ENCODE measurements at places on chromosomes 2 and 18.

- DNase-seq = no peak
Observed at GRCh38 chr18:69956057-69956456, 8.4 kb upstream of the CD226 start.

DNA sequence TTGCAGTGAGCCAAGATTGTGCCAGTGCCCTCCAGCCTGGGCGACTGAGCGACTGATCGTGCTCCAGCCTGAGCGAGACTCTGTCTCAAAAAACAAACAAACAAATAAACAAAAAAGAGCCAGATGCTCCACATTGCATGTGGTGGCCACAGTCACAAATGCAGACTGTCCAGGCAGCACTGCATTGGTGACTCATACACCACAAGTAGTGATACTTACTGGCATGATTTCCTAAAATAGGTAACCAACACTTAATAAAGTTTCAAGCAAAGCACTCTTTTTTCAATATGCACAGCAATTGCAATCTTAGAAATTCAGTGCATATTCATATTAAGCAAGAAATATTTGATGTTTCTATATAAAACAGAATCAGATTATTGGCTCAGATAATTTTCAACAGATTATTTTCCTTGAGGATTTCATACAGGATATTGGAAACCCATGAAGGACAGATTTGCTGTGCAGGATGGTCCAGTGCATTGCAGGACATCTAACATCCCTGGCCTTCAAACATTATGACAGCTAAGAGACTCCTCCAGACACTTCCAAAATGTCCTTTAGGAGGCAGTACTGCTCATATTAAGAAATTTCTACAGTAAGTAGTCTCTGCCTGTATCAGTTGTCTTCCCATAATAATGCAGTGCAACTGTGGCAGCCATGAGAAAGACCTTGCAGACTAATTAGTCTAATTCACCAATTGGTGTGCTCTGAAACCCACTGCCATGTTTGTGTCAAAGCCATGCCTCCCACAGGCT lies 10.5 kb upstream of the SLC1A4 start:
- DNase-seq = peak; percentile 53

GRCh38 chr2:209519906-209520305 lies 96.1 kb downstream of the MAP2 start:
- no peak for DNase-seq

- no peak for DNase-seq
Observed at GRCh38 chr18:55323051-55323994, 264.7 kb downstream of the TCF4 start.

DNA sequence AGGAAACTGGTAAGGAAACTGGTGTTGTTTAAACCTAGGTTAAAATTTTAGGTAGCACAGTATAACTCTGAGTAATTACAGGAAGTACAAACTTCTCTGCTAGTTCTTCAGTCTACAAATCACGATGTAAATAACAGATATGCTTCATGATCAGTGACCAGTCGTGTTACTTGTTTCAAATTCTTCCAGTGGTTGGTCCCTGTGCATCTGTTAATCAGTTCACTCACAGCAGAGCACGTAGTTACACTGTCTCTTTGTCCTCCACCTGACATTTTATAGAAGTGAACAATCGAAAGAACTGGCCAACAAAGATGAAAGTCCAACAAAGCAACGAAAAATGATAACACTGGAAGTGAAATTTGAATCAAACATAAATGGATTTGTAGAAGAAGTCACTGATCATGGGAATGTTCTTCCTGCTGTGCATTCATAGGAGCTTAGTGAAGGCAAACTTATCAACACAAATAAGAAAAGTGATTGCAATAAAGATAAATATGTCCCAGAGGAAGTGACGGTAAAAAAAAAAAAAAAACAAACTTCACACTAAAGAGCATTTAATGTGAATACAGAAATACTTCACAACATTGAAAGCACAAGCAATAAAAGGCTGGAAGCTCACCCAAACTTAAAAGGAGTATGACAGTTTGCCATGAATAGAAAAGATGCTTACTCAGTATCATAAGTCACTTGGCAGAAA lies 7.0 kb downstream of the EIF2AK2 start:
- no peak for DNase-seq

DNA sequence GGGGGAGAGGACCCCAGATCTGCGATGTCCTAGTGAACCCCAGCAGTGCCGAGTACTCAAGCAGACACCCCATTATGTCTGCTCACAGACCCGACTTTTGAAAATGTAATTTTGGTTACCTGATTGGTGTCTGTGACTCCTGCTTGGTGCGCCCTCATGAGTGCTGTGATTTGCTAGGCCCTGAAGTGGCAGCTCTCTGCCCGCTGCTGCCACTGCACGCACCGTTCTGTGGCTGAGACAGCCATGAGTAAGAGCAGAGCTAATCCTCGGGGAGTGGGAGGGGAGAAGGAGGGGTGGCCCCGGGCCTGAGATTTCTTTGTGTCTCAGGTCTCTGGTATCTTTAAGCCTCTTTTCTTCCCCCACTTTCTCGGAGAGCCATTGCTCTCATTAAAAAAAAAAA lies 18.2 kb downstream of the FHOD3 start:
- no peak for DNase-seq

- DNase-seq = no peak
Observed at GRCh38 chr2:241582328-241582727, 23.8 kb downstream of the BOK start.

DNA sequence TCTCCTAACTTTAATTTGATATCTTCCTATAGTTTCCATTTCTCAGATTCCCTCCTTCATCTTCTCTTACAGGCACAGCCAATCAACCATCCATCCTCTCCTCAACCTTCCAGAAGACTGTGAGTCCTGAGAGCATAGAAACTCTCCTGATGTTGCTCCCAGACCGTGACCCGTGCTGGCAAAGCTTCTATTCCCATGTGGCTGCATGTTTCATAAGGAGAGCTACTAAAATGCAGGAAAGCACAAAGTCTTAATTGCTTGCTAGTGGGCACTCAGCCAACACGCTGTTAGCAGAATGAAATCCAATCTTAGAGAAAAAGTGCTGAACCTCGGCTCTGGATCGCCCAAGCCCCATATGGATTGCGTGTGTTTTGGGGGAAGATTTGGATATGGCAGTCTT lies 1244.7 kb upstream of the ZEB2 start:
- DNase-seq = no peak

DNA sequence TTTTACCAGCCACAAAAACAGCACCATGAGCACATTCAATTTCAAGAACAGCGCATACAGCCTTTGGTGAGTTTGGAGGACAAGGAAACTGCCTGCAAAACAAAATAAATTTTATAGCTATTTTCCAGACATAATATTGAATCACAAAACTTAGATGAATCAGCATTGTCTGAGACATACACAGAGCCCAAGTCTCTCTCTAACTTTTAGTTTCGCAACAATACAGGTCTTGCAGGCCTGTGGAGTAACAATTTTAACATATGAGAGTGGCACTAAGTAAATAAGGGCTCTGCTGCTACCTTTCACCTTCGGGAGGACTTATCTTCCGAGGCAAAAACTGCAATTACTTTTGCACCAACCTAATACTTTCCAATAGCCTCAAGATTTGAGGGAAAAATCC lies 56.1 kb upstream of the PEX13 start:
- peak; percentile 30 for DNase-seq

DNA sequence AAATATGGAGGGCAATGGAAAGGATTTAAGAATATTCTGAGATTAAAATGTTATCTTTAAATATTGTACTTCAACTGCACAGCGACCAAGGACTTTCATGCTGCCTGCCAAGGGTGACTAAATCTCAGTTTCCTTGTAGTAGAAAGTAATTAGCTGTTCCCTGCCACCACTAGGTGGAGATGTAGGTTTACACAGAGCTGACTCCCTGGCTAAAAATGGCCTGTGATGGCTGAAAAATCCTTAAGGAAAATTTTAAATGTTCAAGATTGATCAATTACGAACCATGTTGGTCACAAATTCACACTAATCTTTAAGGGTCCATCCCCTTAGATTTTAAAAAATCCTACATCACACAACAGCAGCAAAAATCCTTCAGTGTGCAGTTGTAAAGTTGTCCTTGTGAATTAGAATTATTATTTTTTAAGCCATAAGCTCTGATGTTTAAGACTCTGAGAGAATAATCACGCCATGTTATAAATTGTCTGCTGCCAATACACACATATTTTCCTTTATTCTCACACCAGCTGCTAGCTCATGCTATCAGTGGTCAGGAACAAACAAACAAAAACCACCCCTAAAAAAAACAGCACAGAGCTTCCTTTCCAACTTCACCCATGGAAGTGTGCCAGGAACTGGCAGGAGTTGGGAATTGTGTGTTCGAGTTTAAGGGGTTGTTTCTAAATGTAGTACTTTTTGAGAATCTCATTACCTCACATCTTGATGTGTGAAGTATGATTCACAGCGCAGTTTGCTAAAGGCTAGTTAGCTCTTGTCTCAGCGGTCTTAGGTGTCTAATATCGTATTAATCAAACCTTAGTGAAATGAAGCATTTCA lies 399.8 kb downstream of the TMEM182 start:
- DNase-seq = peak; percentile 44

DNA sequence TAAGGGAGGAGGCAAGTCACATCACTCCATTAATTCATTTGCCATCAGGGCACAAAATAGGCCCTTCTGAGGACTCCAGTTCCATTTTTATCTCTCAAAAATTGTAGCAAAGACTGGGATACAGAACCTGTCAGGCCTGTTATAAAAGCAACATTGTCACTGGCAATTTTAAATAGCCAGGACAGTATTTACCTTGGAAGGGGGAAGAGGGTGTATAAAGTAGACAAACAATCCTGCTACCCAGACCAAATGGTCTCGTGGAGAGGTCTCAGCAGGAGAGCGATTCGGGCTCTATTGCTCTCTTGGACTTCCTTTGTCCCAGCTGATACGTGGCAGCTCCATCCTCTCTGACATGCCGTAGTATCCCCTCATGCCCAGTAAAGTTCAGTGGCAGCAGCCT lies 740.3 kb upstream of the HS6ST1 start:
- no peak for DNase-seq

GRCh38 chr2:143891879-143892308 lies 628.0 kb downstream of the ZEB2 start:
- no peak for DNase-seq

GRCh38 chr2:237860273-237860935 lies 981 bp downstream of the RAMP1 start:
- DNase-seq = no peak

DNA sequence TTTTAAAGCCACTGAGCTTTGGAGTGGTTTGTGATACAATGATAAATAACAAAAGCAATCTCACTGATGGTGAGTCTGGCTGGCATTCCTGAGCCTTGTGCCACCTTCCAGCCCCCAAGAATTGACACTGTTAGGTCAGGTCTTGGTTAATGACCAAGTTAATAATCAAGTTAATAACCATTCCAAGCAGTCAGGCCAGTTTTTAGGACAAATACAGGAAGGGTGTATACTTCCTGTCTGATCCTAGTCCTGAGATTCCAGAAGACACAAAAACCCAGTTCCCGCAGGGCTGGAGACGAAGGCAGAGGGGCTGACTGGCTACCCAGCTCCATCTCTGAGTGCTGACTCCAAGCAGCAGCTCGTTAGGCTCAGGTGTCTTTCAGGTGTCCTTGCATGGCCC lies 74.6 kb upstream of the LAPTM4A start:
- DNase-seq = no peak

- peak; percentile 77 for DNase-seq
Observed at GRCh38 chr2:31318361-31319336, 84.7 kb downstream of the EHD3 start.

DNA sequence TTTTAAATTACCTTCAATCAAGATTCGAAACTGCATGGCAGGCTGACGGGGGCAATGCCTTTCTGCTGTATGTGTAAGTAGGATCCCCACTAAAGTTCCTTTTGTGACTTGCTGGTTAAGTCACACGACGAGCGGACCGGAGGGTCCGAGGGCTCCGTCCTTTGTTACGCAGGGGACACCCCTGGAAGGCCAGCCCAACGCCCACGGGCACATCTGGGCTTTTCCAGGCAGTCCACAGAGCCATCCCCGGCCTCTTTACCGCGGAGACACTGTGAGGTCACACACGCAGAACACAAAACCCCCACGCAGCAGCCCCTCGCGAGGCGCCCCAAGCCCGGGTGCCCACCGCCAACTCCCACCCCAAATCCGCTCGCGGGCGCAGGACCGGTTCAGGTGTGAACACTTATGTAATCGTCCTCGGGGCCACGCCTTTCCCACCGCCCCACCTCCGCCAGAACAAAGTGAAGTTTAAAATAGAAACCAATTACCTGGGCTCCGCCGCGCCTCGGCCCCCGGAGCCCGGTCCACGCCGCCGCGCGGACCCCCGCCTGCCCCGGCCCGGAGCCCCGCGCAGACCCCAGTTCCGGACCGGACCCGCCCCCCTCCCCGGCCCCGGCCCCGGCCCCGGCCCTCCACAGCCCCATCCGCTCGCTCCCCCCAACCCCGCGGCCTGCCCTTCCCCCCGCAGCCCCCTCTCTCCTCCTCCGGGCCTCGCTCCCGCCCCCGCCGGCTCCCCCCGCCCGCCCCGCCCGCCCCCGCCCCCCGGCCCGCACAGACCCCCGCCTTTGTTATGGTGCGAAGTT lies 4.2 kb downstream of the ZNF516 start:
- peak; percentile 54 for DNase-seq

GRCh38 chr2:177625744-177626650 lies 233.4 kb downstream of the AGPS start:
- no peak for DNase-seq

- DNase-seq = no peak
Observed at GRCh38 chr2:128645631-128646030, 327.0 kb upstream of the HS6ST1 start.

DNA sequence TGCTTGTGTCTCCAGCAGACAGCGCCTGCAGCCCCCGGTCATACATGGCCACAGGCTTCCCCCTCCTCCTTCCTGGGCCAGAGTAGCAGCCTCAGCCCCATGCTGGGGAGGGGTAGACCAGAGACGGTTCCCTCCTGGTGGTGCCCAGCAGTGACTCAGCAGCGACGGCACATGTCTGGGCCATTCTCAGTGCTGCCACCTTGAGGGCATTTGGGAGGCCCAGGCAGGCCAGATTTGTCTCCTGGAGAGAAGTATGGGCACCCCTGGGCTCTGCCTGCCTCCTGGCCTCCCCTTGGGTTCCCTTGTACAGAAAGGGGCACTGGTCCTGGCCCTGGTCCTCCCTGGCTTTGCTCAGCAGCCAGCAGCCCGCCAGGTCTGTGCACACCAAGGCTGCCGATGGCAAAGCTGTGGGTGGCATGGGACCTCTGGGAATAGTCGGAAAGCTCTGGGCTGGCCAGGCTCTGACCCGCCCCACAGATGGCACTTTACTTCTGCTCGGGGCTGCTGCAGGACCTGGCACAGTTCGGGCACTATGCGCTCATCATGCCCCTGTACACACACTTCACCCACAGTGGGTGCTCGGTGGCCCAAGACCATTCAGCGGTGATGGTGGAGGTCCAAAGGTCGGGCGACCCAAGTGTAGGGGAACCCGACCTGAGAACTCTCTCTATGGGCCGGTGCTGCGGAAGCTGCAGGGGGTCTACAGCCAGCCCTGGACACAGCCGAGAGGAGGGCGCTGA lies 11.4 kb upstream of the ALPI start:
- DNase-seq = peak; percentile 70

Data from inflammatory macrophage treated with lipopolysaccharide for 4 hours (primary cell).